Mesothelial cell of epicardium (in vitro differentiated cells): ENCODE measurements at places on chromosomes 2 and 18.

- no peak for DNase-seq
Measured at GRCh38 chr2:155021618-155022017, 323.1 kb downstream of the KCNJ3 start.

- no peak for DNase-seq
Measured at GRCh38 chr2:30165617-30166016, 18.8 kb downstream of the YPEL5 start.

- no peak for DNase-seq
Measured at GRCh38 chr2:16861111-16861510, 195.5 kb upstream of the CYRIA start.

DNA sequence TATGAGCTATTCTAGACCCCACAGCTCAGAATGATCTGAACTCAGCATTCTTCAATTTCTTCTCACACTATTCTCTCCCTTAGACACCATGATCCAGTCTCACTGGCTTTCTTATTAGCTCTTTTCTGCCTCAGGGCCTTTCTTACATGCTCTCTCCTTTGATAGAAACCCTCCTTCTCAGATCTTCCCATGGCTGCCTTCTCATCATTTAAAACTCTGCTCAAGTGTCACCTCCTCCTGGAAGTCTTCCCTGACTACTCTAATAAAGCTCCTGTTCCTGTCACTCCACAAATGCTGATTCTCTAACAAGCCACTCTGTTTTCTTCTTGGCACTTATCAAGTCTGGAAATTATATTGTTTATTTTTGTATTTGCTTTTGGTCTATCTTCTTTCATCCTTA lies 131.1 kb downstream of the HNMT start:
- no peak for DNase-seq

DNA sequence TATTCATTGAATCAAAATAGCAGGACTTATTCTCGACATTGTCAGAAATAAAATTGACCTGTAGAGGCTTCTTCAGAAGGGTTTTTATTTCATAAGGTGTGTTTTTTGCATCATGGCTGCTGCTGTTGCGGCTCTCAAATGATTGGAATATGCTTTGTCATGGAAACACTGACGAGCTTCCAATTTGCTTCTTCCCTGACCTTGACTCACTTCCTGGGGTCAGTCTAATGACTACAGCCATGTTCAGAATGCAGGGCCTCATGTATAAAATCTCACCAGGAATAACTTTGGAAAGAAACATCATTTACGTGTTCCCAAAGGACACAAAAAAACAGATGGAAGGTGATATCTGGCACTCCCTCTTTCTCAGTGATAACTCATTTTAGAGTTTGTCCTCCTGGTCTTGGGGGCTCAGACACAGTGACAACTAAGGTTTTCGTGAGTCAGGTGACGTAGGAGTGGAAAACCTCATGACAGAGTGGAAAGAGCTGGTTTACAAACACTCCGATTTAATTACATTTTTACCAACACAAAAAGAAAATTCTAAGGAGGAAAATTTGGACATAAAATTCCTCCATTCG lies 467.0 kb upstream of the RAB12 start:
- DNase-seq = no peak

- no peak for DNase-seq
Measured at GRCh38 chr2:43328133-43328532, 101.7 kb upstream of the ZFP36L2 start.

GRCh38 chr18:71105994-71106546 lies 817.2 kb downstream of the SOCS6 start:
- no peak for DNase-seq

DNA sequence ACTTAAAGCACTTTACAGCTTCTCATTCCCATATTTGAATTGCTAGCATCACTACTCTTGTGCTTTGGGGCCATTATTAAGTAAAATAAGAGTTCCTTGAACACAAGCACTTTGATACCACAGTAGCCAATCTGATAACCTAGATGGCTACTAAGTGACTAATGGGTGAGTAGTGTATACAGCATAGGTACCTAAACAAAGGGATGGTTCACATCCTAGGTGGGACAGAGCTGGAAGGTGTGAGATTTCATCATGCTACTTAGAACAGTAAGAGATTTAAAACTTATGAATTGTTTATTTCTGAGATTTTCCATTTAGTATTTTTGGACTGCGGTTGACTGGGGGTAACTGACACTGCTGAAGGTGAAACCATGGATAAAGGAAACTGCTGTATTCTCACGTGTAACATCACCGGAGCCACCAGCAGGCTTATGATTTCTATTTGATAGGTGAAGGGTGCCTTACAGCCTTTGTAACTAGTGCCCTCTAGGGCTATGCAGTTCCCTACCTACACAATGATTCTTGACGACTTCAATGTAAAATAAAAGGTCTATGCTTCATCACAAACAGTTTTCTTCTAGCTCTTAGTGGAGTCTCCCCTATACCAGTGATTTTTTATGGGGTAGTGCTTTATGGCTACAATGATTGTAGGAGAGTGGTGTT lies 22.1 kb upstream of the CRIM1 start:
- no peak for DNase-seq

DNA sequence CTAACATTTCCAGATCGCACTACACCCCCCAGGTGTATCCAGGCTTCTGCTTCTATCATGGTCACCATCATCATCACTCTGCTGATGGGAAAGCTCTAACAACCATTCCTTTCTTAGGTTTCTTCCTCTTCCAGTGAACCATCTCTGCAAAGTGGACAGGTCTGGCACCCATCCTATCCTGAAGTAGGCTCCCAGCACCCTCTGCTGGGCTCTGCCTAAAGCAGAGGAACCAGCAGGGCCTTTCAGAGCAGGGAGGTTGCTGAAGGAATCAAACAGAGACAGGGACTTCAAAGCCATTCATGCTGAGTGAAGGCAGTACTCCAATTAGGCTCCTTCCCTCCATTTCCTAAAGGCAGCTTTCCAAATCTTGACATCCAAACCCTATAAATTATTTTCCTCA lies 27.2 kb upstream of the SATB2 start:
- DNase-seq = no peak

GRCh38 chr2:239008677-239009588 lies 161.0 kb downstream of the TWIST2 start:
- no peak for DNase-seq

DNA sequence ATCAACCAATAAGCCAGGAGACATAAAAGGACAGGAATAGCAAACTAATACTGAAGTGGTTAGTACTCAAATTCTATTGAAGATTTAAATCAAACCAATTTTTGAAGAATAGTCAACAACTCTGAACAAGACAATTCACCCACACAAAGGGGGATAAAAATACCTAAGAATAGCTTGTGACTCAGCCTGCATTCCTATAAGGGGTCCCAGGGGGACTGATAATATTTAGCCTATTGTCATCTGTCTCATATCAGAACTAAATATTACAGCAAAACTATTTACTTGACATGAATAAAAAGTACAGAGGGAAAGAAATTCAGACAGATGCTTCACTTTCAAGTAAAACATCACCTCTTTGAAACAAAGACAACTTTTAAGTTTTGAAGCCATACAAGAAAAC lies 7.7 kb downstream of the ITSN2 start:
- DNase-seq = no peak

DNA sequence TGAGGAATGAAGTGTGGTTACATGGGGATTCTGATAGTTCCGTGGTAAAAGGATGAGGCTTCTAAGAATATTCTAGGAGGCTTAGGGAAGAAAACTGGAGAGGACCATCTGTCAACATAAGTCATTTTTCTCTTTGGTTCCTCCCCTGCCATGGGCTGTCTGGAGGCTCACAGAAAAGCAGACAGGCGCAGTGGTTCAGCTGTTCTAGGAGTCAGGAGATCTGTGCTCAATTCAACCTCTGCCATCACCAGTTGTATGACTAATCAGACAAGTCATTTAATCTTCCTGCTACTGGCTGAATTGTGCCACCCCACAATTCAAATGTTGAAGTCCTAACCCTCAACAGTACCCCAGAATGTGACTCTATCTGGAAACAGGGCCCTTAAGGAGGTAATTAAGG lies 36.4 kb downstream of the ADAM17 start:
- no peak for DNase-seq

GRCh38 chr2:148948868-148949267 lies 73.8 kb downstream of the KIF5C start:
- no peak for DNase-seq

GRCh38 chr2:197124639-197125390 lies 185.8 kb downstream of the ANKRD44 start:
- DNase-seq = no peak

GRCh38 chr18:48819781-48820482 lies 130.8 kb downstream of the SMAD7 start:
- DNase-seq = peak; percentile 2

GRCh38 chr2:15365411-15365810 lies 195.7 kb downstream of the NBAS start:
- DNase-seq = no peak

GRCh38 chr2:144567745-144568144 lies 47.8 kb upstream of the ZEB2 start:
- no peak for DNase-seq

DNA sequence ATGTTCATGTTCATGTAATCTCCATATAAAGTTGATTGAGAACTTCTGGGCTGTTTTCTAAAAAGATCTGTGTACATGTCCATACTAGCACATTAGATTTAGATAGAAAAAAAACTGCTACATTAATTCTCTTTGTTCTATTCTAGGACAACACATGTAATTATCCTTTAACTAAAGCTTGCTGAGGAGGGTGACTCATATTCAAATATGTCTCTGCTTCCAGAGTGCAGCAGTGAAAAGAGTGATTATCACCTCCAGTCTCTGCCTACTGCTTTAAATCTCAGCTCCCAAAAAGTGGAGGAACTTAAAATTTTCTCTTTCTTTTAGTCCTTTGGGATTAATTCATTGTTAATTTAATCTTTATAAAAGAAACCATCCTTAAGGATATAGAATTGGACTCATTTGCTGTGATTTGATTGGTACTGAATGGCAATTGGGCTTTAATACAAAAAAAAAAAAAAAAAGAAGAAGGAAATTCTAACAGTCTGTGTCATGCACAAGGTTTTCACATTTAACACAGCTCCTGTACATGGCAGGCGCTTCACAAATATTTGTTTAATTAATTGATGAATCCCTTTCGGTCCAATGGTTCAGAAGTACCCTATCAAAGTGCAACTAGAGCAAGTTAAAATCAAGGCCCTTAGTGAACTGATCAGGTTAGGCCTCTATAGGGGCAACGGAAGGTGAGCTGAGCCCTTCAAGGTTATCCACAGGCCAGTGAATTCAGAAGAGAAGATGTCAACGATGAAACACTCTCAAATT lies 214.0 kb upstream of the KCNJ3 start:
- DNase-seq = no peak

- DNase-seq = peak; percentile 51
Measured at GRCh38 chr2:241507430-241508239, 749 bp downstream of the STK25 start.

GRCh38 chr2:136108463-136108862 lies 9.5 kb downstream of the CXCR4 start:
- DNase-seq = no peak

GRCh38 chr2:128069769-128070168 lies 21.2 kb upstream of the UGGT1 start:
- no peak for DNase-seq

GRCh38 chr2:6913415-6914157 lies 3.6 kb upstream of the RNF144A start:
- no peak for DNase-seq

DNA sequence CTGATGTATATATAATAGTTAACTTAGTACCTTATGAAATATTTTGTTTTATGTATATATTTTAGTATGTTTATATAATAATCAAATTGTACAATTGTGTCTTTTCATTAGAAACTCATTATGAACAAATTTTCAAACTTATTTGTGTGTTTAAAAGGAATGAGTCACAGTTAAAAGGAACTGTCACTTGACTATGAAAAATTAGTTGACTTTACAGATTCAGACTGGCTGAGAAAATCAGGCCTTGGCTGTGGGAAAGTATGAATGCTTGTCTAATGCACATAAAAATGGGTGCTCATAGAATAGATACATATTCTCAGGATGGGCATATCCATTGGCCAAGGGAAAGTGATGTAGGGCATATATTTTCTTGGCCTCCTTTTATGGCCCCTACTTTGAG lies 576.8 kb downstream of the SATB2 start:
- DNase-seq = no peak

- no peak for DNase-seq
Measured at GRCh38 chr2:133561045-133561852, 7.0 kb downstream of the NCKAP5 start.

GRCh38 chr2:120892271-120892966 lies 156.8 kb downstream of the GLI2 start:
- DNase-seq = no peak

- no peak for DNase-seq
Measured at GRCh38 chr18:35982409-35983114, 10.1 kb downstream of the RMP24 start.

DNA sequence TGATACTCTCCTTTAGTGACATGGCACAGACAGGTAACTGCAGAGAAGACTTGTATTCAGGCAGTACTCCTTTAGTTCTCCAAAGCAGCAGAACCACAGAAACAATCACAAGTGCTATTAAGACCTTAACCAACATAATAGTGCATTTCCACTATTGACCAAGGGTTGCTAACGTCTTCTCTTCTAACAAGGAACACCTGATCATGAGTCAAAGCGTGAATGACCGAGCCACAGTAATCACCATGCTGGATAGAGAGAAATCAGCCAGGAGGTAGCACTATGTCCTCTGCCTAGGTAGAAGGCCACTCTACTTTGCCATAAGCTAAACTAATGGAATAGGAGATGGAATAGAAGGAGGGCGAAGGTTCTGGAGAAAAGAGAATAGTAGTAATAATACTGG lies 161.0 kb downstream of the ANKRD44 start:
- DNase-seq = no peak

DNA sequence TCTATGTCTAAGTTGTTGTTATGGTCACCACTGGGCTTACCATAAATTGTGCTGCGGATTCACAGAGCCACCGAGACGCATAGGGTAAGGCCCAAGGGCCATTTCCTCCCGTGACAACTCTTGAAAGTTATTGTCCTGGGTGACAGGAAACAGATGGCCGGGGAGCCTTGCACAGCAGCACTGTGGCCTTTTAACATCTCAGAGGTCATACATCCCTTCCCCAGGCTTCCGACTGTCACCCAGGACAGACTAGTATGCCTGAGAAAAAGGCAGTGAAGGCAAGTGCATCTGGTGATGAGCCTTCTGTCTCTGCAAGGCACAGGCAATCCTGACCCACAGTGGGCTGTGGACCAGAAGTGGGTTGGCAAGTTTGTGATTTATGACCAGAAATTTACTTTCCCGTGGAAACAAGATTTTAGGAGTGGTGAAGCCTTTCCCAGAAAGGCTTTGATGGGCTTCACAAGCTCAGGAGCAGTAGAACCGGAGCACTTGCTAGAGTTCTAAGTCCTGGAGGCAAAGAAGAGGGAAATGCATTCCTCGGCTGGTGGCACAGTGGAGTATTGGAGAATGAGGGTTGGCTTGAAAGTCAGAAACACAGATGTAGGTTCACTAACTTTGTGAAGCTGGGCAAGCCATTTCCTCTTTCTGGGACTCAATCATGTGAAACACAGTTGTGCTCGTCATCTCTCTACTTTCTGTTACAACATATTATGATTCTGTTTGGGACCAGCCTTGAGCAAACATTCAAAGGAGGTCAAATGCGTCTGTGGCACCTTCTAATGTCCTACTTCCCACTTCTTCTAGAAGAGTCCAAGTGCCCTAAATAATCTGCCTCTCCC lies 2.0 kb upstream of the CAPN14 start:
- DNase-seq = no peak
